NCI-H2029 (cell line): ENCODE measurements at places on chromosomes 3 and 15.

DNA sequence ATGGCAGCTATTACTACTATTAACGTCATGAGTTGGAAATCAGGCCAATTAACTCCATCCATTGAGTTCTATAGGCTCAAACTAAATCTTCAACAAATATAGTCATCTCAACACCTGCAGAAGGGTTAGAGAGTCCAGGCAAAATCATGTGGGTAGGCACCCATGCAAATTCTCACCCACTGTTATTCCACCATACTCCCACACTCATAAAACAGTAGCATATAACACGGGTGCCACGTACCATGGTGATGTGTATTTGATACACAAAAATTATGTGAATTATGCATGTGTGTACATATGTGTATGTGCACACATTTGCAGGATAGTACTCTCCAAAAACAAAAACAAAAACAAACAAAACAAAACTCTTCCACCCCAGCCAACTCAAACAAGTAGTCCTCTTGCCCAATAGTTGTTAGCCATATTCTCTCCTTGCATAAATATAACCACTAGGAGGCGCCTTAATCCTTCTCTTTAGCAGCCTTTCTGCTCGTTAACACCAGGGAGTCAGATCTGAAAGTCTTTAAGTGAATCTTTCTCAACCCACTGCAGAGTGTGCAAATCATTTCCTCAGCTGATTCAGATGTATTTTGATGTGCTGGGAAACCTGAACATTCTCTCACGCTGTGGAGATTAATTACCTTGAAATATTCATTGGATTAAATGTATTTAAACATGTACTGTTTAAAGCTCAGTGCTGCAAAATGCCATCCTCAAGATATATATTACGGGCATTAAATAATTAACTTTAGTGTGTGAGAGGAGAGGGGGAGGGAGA is 38.0 kb upstream of the COPB2 start:
- peak; percentile 77 for DNase-seq

DNA sequence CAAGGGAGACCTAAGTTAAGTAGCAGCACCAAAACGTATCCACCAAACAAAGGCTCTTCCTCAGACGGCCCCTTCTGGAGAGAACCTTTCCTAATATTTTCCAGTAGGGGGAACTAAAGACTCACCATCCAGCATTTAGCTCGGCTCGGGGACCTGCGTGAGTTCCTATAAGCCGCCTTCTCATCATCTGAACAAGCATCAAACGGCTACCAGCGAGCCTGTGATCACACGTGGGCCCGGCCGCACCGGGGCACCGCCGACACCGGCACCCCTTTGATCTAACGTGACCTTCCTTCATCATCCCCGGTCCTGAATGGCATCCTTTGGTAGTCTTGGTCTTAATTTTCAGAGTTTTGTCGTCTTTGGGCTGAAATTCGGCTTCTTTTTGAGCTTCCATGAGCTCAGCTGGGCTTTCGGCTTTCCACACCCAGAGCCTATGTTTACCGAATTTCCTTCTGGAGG is 1.4 kb upstream of the ROBO2 start:
- DNase-seq = peak; percentile 72

DNA sequence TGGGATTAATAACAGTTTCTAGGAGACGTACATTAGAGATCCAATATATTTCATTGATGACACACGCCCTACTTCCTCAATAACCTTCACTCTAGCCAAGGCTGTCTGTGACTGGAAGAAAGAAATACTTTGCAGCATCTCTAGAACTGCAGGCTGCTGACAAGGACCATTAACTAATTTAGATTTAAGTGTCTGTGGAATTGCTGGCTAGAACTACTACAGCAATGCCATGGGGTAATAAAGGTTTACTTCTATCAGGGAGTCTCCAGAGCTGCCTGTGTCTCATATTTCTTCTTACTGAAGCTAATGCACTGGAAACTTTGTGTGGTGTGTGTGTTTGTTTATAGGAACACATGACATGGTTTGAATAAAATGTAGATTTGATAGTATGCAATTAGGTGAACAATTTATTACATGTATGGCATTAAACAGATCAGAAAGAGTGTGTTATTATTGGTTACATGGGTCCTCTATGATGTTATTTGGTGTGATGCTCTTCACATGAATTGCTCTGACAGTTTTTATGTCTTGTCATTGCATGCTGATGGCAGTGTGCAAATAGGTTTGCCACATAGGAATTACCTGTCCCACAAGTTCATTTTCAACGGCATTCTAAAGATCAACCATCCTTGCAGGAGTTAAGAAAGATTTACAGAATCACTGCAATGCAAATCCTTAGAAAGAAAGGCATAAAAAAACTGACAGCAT is 916.2 kb upstream of the CADM2 start:
- no peak for DNase-seq

- DNase-seq = no peak
Observed at GRCh38 chr15:81666839-81667238, 292.8 kb upstream of the TMC3 start.
